ENCODE measurements at places on chromosomes 12 and 14.

- no peak for DNase-seq
Measured at GRCh38 chr12:32493282-32493681, 93.9 kb downstream of the FGD4 start.

GRCh38 chr14:100903672-100904185 is at the start of gene RTL1:
TSS of gene RTL1 (minus strand) at chr14:100903722. CDS start at chr14:100884788, 18,934 bp downstream.
- no peak for DNase-seq

- DNase-seq = no peak
Measured at GRCh38 chr12:47731723-47732122, 6.4 kb upstream of the ENDOU start.

DNA sequence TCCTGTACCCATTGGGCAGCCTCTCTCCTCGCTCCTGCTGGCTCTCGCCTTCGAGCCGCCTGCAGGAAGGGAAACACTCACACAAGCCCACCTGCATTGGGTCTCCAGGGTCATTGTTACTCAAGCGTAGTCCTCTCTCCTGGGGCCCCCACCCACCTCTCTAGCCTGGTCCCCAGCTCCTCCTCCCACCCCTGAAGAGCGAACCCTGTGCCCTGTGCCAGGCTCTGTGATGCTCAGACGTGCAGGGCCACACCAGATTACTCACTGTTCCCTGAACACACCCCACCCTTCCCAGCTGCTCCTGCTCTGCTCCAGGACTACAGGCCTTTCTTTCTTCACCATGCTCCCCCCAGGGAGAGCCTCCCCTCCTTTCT is 88.1 kb downstream of the NINJ2 start:
- DNase-seq = no peak

GRCh38 chr12:108050696-108051095 is 78.4 kb upstream of the WSCD2 start:
- DNase-seq = no peak

DNA sequence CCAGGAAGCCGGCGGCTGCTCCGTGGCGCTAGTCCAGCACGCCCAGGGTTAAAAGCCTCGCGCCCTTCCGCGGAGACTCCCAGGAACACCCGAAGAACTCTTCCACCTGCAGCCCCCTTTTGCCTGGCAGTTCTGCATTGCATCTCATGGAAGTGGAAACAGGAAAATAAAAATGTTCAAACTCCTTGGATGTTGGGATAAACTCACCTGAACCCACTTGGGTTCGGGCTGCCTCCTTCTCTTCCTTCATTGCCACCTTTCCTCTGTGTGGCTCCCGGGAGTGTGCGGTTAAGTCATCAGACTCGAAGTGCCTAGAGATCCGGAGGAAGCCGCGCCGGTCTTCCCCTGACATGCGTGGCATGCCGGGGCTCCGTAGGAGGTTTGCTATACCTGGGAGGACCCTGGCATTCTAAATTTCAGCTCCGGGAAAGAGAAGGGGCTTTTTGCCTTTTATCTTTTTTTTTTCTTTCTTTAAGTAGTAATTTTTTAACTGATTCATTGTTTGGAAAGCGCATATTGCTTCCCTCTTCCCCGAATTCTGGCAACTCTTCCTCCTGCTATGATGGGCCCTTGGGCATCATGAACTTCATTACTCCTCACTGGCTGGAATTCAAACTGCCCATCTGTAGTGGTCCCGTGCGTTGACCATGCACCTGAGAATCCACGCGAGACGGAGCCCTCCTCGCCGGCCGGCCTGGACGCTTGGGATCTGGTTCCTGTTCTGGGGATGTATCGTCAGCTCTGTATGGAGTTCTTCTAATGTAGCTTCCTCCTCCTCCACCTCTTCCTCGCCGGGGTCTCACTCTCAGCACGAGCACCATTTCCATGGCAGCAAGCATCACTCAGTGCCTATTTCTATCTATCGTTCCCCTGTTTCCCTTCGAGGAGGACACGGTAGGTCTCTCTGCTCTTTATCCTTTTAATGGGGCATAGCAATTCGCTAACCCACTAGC is 931.4 kb downstream of the DIO2 start:
- no peak for DNase-seq
